Stimulated activated CD8-positive, alpha-beta memory T cell treated with anti-CD3 and anti-CD28 coated beads, Interleukin-7, amount 100 ng/mL, for 1 hour (primary cell): ENCODE measurements at places on chromosomes 7 and 10.

GRCh38 chr7:73899731-73900142 is 38.8 kb downstream of the TMEM270 start:
- no peak for DNase-seq

DNA sequence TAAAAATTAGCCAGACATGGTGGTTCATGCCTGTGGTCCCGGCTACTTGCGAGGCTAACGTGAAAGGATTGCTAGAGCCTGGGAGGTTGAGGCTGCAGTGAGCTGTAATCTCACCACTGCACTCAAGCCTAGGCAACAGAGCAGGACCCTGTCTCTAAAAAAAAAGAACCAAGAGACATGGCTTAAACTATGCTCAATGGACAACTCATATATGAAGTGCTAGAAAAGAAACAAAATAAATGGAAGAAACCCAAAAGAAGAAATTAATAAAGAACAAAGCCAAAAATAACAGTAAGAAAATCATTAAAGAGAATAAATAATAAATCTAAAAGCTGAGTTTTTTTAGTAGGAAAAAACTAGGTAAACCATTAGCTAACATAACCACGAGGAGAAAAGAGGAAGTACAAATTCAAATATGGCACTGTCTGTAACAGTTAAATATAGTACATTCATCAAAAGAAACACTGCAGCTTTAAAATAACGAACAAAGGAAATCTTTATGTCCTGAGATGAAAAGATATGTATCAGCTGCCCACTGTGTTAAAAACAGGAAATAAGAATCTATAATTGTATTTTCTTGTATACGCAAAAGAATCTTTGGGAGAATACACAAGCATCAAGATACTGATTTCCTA is 48.7 kb downstream of the UPF2 start:
- DNase-seq: no peak

DNA sequence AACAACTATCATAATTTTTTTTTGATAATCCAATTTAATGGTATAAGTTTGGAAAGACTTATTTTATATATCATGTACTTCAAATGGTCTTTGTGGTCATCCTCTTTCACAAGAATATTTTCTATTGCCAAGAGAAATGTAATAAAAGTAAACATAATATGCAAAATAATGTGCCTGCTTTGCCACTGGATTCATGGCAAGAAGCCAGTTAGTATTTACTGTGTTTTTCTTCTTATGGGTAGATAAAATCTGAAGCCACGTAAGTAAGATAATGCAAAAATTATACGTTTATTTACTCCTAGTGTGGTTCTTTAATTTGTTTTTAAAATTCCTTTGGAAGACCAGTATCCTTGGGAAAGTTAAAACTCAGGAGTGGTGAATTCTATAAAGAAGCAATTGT is 258.5 kb downstream of the ARL4A start:
- no peak for DNase-seq

GRCh38 chr10:43137717-43138020 is 576 bp upstream of the CSGALNACT2 start:
- no peak for DNase-seq

GRCh38 chr10:71840958-71841335 is 10.1 kb downstream of the PSAP start:
- DNase-seq: no peak

- DNase-seq: no peak
These were observed 41.0 kb downstream of the WAPL start for GRCh38 chr10:86480571-86480970.

- no peak for DNase-seq
These were observed 29.2 kb downstream of the SORBS1 start for GRCh38 chr10:95531994-95532399.

DNA sequence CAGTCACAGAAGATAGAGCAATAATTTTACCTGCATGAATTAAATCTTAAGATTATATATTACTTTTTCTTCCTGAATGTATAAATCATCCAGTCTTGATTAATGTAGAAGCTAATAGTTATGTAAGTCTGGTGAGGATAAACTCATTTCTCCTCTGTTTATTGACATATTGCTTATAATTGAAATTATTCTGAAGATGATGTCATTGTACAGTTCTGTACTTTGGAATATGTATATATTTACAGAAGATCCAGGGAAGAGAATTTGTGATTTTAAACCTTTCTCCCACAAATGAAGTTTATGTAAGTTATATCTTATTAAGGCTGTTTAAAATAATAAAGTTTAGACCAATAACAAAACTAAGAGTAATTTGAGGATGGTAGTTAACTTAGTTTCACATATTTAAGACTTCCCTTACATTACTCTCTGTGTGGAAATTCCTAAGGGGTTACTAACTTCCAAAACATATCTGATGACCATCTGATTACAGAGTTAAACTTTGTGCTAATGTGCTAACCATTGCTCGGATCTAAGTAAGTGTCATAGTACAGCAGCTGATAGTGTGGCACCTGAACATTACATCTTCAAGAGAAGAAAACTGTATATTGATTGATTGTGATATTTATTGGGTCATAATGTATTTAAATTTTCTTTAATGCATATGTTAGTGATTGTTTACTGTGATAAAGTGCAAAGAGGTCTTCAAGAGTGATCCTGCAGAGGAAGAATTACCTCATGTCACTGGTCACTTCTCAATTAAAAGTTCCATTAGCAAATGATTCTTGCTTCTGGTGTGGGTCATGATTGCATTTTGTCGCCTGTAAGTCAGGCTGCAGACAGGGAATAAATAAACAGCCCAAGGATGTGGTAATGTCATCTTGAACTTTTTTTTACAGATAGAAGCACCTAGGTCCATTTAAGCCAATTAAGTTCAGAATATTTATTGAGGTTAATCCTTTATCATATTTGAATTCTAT is 96.9 kb downstream of the UBE3C start:
- no peak for DNase-seq

DNA sequence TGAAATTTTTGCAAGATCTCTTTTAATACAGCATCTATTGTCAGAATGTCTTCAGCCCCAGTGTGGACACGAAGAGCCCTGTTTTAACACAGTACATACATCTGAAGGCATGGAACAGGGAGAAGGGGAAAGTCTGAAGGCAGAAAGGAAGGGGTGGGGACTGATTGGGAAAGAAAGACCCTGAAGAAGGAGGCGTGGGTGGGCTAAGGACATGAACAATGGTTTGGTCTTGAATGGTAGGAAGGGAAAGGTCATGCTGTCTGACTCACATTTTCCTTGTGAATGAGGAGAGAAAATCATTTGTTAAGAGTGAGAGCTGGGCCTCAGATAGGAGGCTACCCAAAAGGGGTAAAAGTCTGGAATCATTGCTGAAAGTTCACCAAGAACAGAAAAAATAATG is 297.1 kb downstream of the GALNT17 start:
- no peak for DNase-seq

DNA sequence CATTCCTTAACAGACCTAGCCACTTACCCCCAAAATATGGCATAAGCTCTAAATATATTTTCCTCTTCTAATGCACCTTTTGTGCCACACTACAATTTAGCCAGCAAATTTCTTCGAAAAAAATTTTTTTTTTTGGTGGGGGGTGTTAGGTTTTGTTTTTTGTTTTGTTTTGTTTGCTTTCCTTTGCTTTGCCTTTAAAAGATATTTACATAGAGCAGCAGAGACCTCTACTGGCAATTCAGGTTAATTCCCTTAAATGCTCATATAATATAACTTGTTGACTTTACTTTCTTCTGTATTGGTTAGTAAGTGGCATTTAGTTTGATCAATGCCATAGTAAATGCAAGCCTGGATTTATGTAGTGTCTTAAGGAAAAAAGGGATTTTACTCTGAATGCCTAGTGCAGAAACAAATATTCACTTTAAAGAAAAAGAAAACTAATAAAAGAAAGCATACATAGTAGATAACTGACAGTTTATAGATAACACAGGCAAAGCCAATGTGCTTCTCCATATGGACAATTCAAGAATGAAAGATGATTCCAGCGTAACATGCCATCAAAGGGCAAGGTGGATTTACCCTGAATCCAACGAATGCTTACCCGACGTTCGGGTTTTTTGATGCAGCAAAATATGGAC is 1250.6 kb downstream of the GATA3 start:
- no peak for DNase-seq

DNA sequence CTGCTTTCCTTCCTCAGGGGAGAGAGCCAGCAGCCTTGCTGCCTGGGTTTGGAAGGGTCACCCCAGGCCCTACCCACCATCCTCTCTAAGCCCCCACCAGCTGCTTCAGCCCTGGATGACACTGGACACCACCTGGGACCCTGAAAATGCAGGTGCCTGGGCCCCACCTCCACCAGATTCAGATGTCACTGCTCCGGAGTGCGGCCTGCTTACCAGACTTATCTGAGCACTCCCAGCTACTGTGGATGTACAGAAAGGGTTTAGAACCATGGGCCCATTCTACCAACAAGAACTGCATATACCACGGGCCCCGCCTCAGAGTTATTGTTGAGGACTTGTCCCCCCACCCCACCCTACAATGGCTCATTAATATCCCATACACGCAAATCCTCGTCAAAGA is 172.3 kb downstream of the PTPRN2 start:
- DNase-seq: no peak

DNA sequence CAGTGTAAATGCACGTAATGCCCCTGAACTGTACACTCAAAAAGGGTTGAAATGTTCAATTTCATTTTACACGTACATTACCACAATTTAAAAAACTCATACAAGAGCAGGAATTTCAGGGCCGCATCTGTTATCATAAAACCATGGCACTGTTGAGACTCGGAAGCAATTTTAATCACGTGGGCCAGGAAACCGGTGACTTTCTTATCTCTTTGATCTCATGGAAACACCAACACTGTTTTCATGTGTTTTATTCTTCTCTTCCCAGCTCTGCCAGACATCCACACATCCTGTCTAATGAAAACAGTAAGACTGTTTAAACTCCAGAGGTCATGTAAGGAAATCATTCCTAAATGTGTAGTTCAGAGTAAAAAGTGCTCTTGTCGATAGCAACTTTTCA is 35.9 kb downstream of the PTPRE start:
- no peak for DNase-seq

GRCh38 chr10:14032406-14032998 is 298.2 kb downstream of the FRMD4A start:
- DNase-seq: peak; percentile 28

DNA sequence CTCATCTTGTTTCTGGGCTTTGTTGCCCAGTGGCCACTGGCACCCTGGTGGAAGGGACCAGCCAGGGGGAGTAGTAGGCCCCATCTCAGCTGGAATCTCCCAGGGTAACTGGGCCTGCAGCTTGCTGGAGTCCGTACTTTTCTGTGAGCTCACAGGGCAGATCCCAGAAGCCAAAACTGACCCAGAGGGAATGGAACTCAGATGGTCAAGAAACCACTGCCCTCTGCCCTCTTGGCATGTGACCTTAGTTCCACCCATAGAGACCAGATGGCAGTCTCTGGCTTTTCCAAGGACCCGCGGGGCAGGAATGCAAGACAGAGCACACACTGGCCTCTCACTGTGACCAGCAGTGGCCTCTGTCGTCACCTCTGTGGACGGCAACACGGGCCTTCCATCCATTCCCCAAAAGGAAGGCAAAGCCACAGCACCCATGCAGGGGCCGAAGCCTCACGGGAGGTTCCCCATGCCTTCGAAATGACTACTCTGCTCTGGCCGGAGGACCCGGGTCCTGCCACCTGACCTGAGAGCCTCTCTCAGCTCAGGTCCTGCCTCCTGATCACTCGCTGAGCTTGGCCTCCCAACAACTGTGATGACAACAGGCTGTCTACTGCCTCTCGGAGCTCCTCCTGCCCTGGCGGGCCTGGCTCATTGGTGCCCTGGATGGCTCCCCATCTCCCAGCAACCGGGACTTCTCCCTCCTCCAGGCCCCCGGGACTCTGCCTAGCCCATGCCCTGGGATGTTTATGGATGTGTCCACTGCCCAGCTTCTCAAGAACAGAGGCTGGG is 29.9 kb downstream of the MYL10 start:
- DNase-seq: no peak

GRCh38 chr7:110960811-110961210 is 130.1 kb upstream of the LRRN3 start:
- no peak for DNase-seq

DNA sequence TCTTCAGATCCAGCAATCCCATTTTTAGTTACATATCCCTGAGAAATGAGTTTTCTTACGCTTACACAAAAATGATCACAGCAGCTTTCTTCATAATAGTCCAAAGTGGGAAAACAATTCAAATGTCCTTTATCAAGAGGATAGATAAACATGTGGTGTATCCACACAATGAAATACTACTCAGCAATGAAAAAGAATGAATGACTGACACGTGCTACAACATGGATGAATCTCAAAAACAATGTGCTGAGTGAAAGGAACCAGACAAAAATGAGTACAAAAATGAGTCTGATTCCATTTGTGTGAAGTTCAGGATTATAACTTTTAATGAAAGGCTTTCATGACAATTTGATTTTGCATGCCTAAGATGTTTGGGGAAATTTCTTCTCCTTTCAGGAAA is 139.1 kb downstream of the WNT2 start:
- DNase-seq: no peak

DNA sequence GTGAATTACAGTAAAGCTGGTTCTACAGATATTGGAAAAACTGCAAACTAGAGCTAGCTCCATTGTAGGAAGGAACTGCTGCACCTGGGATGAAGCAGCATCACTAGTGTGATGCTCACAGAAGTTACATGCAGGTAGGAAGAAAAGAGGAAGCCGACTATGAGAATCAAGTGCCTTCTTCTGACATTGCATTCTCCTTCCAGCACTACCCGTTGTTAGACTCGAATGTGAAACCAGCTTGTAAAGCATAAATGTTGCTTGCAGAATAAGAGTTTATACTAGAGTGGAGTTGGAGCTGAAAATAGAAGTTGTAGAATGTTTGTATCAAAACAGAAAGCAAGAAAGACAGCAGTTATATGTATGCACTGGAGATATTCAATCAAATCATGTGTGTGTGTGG is 49.9 kb downstream of the TRIM24 start:
- no peak for DNase-seq

GRCh38 chr10:24086296-24087086 is 122.4 kb upstream of the KIAA1217 start:
- DNase-seq: no peak

DNA sequence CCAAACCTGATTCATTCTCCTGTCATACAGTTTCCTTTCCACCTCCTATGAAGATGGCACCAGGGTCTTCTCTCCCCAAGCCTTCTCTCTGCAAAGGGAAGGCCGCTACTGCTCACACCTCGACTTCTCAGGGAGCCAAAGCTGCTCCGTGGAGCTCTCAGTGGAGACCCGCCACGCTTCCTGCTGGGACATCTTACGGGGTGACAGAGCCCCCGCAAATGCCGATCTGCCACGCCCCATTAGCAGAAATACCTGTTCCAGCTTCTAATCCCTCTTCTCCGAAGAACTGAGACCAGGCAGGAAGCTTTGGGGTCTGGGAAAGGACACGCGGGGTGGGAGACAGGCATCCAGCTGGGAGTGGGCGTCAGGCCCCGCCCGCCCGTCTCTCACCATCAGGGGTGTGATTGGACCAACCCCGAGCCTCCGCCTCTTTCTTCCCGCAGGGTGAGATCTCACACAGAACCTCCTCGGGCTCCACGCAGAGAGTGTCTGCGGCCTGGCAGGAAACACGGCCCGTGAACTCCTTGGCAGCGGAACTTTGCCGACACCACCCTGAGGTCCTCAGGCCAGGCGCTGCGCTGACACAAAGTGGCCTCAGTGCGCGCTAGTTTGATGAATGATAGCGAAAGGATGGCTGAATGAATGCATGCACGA is 12.0 kb upstream of the CALML5 start:
- DNase-seq: no peak
